ENCODE measurements at places on chromosomes 7 and 10.

- DNase-seq, result no peak
Observed at GRCh38 chr10:35684586-35684985, 42.5 kb upstream of the FZD8 start.

- DNase-seq, result no peak
Observed at GRCh38 chr10:119940487-119940886, 48.0 kb downstream of the SEC23IP start.

DNA sequence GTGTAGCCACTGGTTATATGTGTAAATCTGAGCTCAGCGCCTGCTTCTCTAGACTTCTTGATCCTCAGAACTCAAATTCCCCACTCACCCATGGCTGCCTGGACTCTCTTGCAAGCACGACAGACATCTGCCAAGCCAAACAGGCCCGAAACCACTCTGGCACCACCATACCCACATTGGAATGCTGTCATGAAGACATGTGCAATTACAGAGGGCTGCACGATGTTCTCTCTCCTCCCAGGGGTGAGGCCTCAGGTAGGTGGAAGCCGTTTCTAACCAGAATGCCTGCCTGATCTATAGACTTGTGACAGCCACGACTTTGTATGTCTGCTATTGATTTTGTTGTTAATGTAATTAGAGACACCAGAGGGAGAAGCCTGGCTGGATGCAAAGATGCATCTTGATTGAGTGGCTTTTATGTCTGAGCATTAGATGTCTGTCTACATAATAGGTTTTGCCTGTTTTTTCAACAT, 4.0 kb downstream of the BAMBI start:
- DNase-seq, result no peak

DNA sequence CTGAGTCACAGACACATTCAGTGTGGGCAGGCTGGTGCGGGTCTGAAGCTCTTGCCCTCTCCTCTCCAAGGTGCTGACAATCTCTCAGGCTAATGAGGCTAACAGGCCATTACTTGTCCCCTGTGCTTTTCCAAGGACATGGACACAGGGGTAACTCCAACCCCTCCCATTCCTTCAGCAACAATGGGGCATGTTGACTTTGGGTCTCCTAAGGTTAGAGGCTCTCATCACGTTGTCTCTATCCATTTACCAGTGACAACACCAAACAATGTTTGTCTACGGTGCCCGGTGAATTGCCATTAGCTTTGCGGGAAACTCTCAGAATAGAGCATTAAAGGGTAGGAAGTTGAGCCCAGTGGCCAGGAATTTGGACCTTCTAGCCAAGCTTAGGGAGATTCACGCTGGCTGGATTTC, 101.6 kb upstream of the TNS3 start:
- no peak for DNase-seq

GRCh38 chr7:26155531-26156375, 3.8 kb downstream of the NFE2L3 start:
- no peak for DNase-seq

- DNase-seq, result no peak
Observed at GRCh38 chr10:21705142-21705827, 171.3 kb downstream of the MLLT10 start.

GRCh38 chr10:53489335-53490182, 717.0 kb upstream of the MBL2 start:
- no peak for DNase-seq

GRCh38 chr7:96968981-96969380, 36.4 kb upstream of the DLX6 start:
- DNase-seq, result no peak

- DNase-seq, result no peak
Observed at GRCh38 chr7:100591596-100591995, 5.5 kb downstream of the FBXO24 start.

DNA sequence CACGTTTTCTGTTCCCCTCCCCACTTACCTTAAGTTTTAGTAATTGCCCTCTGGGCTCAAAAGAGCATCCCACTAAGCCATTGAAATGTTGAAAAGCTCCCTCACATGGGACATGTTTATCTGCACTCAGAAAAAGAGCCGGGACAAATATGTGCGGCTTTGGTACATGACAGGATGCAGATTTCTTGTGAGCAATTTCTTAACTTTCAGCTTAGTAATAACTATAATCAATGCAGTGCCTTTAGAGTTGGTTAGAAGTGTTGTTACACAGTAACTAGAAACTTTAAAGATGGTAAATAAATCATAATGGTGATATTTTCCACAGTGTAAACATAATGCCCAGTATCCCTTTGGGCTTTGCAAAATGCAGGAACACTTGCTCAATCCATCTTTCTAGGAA, 89.2 kb downstream of the ZNF365 start:
- DNase-seq, result no peak

- no peak for DNase-seq
Observed at GRCh38 chr7:123901101-123901500, 23.9 kb upstream of the SPAM1 start.

GRCh38 chr10:119006451-119007210, 22.9 kb upstream of the NANOS1 start:
- no peak for DNase-seq

DNA sequence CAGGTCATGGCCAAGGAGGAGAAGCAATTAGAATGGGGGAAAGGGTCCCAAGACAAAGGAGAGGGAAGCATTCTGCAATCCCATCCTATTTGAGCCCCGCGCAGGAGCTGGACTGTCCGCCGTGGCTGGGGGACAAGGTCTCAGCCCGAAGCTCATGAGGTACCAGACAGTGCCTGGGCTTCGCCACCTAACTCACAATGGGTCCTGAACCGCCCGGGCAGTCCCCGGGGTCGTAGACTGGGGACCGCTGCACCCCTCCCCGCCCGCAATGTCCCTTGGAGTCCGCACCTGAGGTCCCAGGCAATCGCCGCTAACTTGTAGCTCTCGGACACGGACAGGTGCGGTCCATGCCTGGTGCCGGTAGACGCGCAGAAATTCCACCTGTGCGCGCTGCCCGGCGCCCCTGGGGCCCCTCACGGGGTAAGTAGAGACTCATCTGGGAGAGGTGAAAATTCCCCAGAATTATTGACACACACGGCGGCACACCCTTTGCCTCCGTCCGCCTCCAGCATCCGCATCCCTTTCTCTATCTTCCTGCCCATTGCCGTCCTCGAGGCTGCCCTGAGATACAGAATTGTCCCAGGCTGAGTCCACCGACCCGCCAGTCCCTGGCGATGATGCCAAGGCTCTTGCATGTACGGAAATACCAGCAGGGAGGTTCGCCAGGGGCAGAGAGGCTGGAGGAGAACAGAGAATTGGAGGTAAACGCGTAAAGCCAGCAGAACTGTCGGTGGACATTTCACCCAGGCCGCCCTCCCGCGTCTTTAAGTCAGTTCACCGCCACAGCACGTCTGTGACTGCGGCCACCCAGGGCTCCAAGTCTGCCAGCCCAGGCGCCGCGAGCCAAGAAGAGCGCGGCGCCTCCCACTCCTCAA, 1.8 kb downstream of the CHRM2 start:
- no peak for DNase-seq

DNA sequence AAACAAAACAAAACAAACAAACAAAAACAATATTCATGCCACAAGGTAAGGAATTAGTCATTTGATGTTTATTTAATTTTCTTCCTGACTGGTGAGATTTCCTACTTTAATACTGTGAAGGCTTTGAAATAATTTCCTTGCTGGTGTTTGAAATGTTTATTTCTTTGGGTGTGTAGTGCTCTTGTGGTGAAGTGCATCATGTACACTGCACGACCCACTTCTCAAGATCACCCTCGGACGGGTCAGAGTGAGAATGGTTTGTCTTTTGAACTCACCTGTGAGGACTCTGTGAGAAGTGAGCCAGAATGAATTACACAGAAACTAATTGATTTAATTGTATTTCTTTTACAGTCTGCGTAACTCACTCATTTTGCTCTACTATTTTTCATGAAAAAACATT, 1211.5 kb downstream of the SORCS1 start:
- no peak for DNase-seq

DNA sequence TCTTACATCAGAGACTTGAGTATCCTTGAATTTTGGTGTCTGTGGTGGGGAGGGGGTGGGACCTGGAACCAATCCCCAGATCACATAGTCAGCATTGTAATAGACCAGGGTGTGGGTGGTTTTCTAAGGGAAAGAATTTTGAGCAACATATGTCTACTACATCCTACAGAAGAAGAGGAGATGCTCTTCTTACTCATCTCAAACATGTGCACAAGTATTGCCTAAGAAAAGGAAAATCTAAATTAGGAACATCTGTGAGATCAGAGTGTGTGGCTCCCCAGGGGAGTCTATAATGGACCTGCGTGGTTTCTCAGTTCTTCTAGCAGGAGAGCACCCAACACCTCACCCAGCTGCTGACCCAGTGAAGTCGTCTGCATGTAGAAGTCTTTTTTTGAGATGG, 148.8 kb downstream of the CCDC3 start:
- DNase-seq, result no peak

GRCh38 chr10:43706166-43706565, 57.5 kb upstream of the ZNF32 start:
- no peak for DNase-seq

GRCh38 chr10:92156874-92157773, 133.8 kb downstream of the CPEB3 start:
- DNase-seq, result no peak

GRCh38 chr7:36939816-36940215, 215.5 kb upstream of the AOAH start:
- no peak for DNase-seq

- no peak for DNase-seq
Observed at GRCh38 chr10:50788951-50789945, 49.5 kb downstream of the ASAH2B start.

- no peak for DNase-seq
Observed at GRCh38 chr10:36492590-36493515, 632.5 kb upstream of the ANKRD30A start.

Measured in stimulated activated CD8-positive, alpha-beta memory T cell treated with anti-CD3 and anti-CD28 coated beads, Interleukin-4, amount 100 ng/mL, for 24 hours (primary cell).